ENCODE measurements at places on chromosomes 11 and 22. TPM values are rescaled to one million over a fixed set of nuclear protein-coding genes. Genes with fewer than 3 reads are reported as not detected.
A peak's percentile ranks its signal among the peaks of the same experiment; 100 is the strongest.

NUP98 gene
- 66.6 TPM for total RNA-seq

CPT1A gene
- 38.2 TPM for total RNA-seq

WNT7B gene
- total RNA-seq = 6.4 TPM

CNGA4 gene
- total RNA-seq = 0.23 TPM

DENND5A gene
- total RNA-seq = 106 TPM

GRCh38 chr22:42893371-42894150, 36.5 kb upstream of the ARFGAP3 start:
- no peaks in the 10 kb centered on the region for H3K27me3 ChIP-seq
- no peak overlapping the region for H3K4me3 ChIP-seq
- H3K36me3 ChIP-seq = peaks cover 27% of the 10 kb centered on the region
- peaks cover 62% of the 10 kb centered on the region for H3K4me1 ChIP-seq
- DNase-seq = no peak
- peak overlapping the region; percentile 84 for H3K27ac ChIP-seq

DNA sequence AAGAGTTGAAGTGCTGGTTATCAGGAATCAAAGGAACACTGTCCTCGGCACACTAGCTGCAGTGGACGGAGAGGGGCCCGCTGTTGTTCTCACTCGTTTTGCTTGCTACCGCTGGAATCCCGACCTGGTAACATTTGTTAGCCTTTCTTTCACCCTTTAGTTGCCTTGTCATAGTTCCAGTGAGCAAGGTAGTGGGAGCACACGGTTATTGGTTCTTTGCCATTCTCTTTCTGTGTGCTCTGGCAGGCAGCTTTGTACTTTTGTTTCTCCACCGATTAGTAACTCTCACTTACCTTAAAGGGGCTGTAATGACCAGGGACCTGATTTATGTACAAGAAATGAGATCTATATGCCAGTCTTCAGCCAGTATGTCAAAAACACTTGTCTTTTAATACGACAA, 1.8 kb downstream of the DEPDC7 start:
- H3K36me3 ChIP-seq = no peaks in the 10 kb centered on the region
- H3K27ac ChIP-seq = no peak overlapping the region
- no peak for DNase-seq
- peaks cover 13% of the 10 kb centered on the region for H3K4me1 ChIP-seq
- no peak overlapping the region for H3K4me3 ChIP-seq

- H3K27ac ChIP-seq = peak overlapping the region; percentile 75
- H3K27me3 ChIP-seq = no peaks in the 10 kb centered on the region
Measured at GRCh38 chr22:37229805-37230672, 14.0 kb downstream of the RAC2 start.

GRCh38 chr11:28303477-28304191, 195.4 kb downstream of the METTL15 start:
- no peaks in the 10 kb centered on the region for H3K27me3 ChIP-seq
- no peak for DNase-seq
- H3K4me1 ChIP-seq = no peaks in the 10 kb centered on the region
- no peak overlapping the region for H3K27ac ChIP-seq
- no peak overlapping the region for H3K4me3 ChIP-seq

DNA sequence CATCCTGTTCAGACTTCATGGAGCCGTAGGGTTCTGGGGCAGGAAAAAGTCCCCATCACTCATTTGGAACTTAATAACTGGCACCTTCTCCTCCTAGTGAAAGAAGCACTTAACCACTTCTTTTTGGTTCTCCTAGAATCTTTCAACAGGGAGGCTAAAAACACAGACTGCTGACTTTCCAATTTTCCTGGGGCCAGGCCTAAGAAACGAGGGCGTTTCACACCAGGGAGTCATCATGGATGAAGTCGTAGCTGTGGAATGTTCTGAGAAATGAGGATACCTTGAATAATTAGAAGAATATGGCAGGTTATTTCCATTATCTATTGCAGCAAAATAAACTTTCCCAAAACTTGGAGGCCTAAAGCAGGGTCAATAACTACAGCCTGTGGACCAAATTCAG, 26.0 kb upstream of the API5 start:
- peaks cover 3% of the 10 kb centered on the region for H3K4me1 ChIP-seq
- no peak for DNase-seq
- no peaks in the 10 kb centered on the region for H3K27me3 ChIP-seq
- H3K4me3 ChIP-seq = no peak overlapping the region
- H3K27ac ChIP-seq = no peak overlapping the region

KCNK4 gene
- total RNA-seq = 0.26 TPM

GRCh38 chr11:75490221-75491181, 35.2 kb downstream of the GDPD5 start:
- DNase-seq = no peak
- no peak overlapping the region for H3K27ac ChIP-seq
- H3K4me3 ChIP-seq = no peak overlapping the region
- peaks cover 5% of the 10 kb centered on the region for H3K4me1 ChIP-seq
- H3K27me3 ChIP-seq = no peaks in the 10 kb centered on the region
- no peaks in the 10 kb centered on the region for H3K36me3 ChIP-seq

GRCh38 chr11:70127653-70128434, 49.7 kb downstream of the ANO1 start:
- H3K27ac ChIP-seq = no peak overlapping the region
- DNase-seq = no peak
- no peaks in the 10 kb centered on the region for H3K4me1 ChIP-seq
- no peak overlapping the region for H3K4me3 ChIP-seq

- H3K27ac ChIP-seq = no peak overlapping the region
- H3K27me3 ChIP-seq = no peaks in the 10 kb centered on the region
- H3K36me3 ChIP-seq = no peaks in the 10 kb centered on the region
- no peak overlapping the region for H3K4me3 ChIP-seq
- no peak for DNase-seq
Measured at GRCh38 chr11:24264868-24265267, 232.0 kb upstream of the LUZP2 start.

GRCh38 chr11:118921929-118922744, 3.6 kb downstream of the BCL9L start:
- H3K4me1 ChIP-seq = peaks cover 82% of the 10 kb centered on the region
- peak overlapping the region; percentile 93 for H3K4me3 ChIP-seq
- peak; percentile 91 for DNase-seq
- no peaks in the 10 kb centered on the region for H3K36me3 ChIP-seq
- no peaks in the 10 kb centered on the region for H3K27me3 ChIP-seq

HOATZ gene
- 0.37 TPM for total RNA-seq

ANGPTL5 gene
- 0.09 TPM for total RNA-seq

DNA sequence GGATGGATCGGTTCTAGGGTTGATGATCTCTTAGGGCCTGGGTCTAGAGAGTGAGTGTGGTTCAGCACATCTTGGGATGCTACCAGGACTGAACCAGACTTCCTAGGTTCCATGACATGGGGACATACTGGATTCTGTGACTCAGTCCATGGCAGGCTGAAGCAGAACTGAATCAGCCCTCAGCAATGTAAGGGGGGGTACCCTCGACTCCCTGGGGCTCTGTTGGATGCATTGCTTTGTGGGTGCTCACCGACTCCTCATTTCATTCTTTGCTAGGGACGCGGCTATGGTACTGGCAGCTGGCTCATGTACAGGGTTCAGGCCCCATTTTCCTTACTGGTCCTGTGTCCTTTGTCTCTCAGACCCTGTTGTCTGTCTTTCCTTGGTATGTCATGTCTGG, 733 bp upstream of the GRAMD1B start:
- no peak overlapping the region for H3K4me3 ChIP-seq

- H3K36me3 ChIP-seq = no peaks in the 10 kb centered on the region
- DNase-seq = no peak
- H3K27ac ChIP-seq = no peak overlapping the region
- H3K4me1 ChIP-seq = no peaks in the 10 kb centered on the region
Measured at GRCh38 chr11:105754716-105755115, 144.8 kb downstream of the GRIA4 start.

IGF2 gene
- 24.4 TPM for total RNA-seq

- H3K27ac ChIP-seq = no peak overlapping the region
- no peaks in the 10 kb centered on the region for H3K4me1 ChIP-seq
- no peak overlapping the region for H3K4me3 ChIP-seq
- H3K27me3 ChIP-seq = no peaks in the 10 kb centered on the region
Measured at GRCh38 chr11:105155679-105156078, 16.1 kb upstream of the CARD18 start.

GRCh38 chr11:596374-596773, 19.4 kb downstream of the IRF7 start:
- no peak for DNase-seq
- no peak overlapping the region for H3K27ac ChIP-seq
- no peaks in the 10 kb centered on the region for H3K27me3 ChIP-seq
- H3K4me1 ChIP-seq = no peaks in the 10 kb centered on the region

DNA sequence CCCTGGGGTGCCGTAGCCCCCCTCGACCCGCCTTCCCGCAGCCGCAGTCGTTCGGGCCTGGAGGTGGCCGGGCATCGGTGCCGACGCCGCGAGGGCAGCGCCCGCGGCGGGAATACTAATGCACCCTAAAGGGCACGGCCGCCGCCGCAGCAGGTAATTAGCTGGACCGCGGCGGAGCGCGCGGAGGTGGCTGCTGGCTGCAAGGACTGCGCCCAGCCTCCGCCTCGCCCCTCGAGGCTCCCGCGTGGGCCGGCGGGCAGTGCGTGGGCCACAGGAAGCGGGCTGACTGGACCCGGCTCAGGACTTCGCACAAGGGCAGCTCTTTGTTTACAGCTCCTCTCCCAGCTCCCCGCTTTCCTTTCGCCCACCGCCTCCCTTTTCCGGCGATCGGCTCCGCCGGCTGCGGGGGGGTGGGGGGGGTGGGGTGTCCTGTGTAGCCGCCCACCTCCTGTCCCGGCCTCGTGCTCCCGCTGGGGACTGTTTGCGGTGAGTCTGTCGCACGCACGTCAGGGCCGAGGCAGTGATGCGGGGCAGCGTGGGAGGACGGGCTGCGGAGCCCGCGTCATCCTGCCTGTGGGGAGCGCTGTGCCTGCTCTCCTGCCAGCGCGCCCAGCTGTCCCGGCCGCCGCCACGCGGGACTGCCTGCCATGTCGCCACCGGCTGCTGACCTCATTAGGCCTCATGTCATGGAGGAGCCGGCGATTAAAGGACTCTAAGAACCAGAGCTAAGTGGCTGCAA, 53.2 kb downstream of the GRIK4 start:
- H3K27ac ChIP-seq = no peak overlapping the region
- DNase-seq = peak; percentile 89
- H3K4me3 ChIP-seq = peak overlapping the region; percentile 29

PLAAT2 gene
- 10.5 TPM for total RNA-seq

GRCh38 chr11:66014804-66015453, 3.1 kb downstream of the CST6 start:
- H3K27me3 ChIP-seq = peaks cover 12% of the 10 kb centered on the region
- H3K4me3 ChIP-seq = no peak overlapping the region
- peak overlapping the region; percentile 72 for H3K27ac ChIP-seq
- no peak for DNase-seq
- H3K4me1 ChIP-seq = peaks cover 9% of the 10 kb centered on the region

DNA sequence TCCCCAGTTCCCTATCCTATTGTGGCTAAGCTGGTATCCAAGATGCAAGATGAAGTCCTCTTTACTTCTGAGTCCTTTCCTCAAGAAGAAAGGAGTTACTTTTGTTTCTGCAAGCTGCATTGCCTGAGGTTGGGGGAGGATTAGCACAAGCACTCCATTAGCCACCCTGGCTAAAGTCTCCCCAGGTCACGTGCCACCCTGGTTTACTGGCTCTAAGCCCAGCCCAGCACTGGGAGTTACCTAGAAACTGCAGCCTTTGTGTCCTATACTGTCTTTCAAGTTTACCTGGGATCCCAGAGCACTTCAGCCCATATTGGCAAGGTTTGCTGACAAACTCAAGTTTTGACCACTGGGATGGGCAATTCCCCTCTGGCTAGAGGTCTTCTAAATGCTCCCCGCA, 78.4 kb upstream of the DBX1 start:
- no peaks in the 10 kb centered on the region for H3K36me3 ChIP-seq
- peak; percentile 30 for DNase-seq
- no peaks in the 10 kb centered on the region for H3K27me3 ChIP-seq
- no peaks in the 10 kb centered on the region for H3K4me1 ChIP-seq

DNA sequence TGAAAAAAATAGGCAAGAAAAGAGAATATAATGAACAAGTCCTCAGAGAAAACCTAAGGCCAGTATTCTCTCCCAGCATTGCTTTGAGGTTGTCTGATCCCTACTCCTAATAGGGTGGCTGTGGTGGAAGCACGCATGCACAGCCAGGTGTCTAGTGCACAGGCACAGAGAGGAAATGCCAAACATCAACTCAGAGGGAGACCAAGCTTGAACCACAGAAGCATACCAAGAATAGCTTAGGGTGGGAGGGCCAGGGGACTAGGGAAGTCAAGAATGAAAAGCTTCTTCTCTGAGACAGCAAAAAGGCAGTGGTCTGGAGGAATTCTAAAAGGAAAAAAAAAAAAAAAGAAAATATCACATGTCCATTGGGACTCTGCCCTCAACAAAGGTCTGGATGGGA, 244.1 kb upstream of the API5 start:
- H3K4me3 ChIP-seq = no peak overlapping the region
- no peaks in the 10 kb centered on the region for H3K4me1 ChIP-seq
- no peaks in the 10 kb centered on the region for H3K36me3 ChIP-seq
- no peak overlapping the region for H3K27ac ChIP-seq
- DNase-seq = no peak

DNA sequence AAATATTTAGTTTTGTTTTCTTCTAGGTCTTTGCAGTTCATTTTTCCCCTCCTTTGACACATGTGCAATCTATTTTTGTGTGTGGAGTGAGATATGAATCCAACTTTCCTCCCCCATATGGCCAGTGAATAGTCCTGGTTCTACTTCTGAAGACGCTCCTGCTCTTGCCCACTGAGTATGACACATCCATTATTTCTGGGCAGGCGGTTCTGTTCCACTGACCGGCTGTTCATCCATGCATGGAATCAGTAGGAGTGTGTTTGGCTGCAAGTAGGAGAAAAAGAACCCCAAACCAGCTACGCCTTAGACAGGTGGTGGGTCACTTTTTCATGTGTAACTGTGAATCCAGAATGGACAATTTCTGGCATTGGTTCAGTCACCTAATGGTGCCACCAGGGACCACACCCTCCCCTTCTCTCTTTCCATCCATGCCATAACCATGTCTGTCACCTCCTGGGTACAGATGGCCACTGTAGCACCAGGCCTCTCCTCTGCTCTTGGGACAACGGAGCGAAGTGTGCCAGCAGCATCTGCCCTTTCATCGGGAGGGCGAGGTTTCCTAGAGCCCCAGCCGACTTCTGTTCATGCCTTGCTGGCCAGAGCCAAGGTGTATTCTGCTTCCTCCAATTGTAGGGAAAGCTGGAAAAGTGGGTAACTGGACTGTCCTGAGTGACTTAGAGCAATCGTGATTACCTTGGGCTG, 67.4 kb upstream of the SLC22A12 start:
- no peaks in the 10 kb centered on the region for H3K4me1 ChIP-seq
- no peak overlapping the region for H3K27ac ChIP-seq
- no peak for DNase-seq
- H3K27me3 ChIP-seq = no peaks in the 10 kb centered on the region

GLYAT gene
- total RNA-seq = not detected

GRCh38 chr11:13465909-13466371, 2.9 kb upstream of the BTBD10 start:
- H3K36me3 ChIP-seq = no peaks in the 10 kb centered on the region
- H3K27me3 ChIP-seq = no peaks in the 10 kb centered on the region
- no peak for DNase-seq
- H3K4me3 ChIP-seq = no peak overlapping the region

OR8G5 gene
- not detected for total RNA-seq

MMP10 gene
- not detected for total RNA-seq

TSGA10IP gene
- total RNA-seq = 0.92 TPM

EXPH5 gene
- total RNA-seq = 39.2 TPM

PRR33 gene
- not detected for total RNA-seq

GRCh38 chr22:19520566-19521305, 3.5 kb downstream of the CLDN5 start:
- peak overlapping the region; percentile 97 for H3K27ac ChIP-seq
- H3K36me3 ChIP-seq = no peaks in the 10 kb centered on the region
- no peaks in the 10 kb centered on the region for H3K27me3 ChIP-seq
- peak overlapping the region; percentile 65 for H3K4me3 ChIP-seq
- peaks cover 21% of the 10 kb centered on the region for H3K4me1 ChIP-seq

All from upper lobe of left lung (tissue), 6 donors.